ENCODE measurements at places on chromosomes 6 and 20.
A peak's percentile ranks its signal among the peaks of the same experiment; 100 is the strongest.

DNA sequence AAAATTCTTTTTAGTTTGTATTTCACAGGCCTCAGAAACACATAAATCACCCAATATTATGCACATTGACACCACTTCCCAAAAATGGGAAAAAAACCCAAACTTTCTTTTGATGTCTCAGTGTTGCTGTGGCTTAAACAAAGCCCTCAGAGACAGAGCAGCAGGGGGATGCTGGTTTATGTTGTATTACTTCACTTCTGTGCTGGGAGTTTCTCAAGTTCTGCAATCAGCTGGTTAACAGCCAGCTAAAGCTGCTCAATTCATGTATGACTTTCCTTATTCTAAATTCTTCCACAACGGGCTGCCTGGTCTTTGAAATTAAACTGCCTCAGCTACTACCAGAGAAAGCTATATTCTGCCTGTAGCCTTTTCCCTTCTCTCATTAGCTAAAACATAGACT, 5.6 kb downstream of the FILIP1 start:
- DNase-seq = no peak

DNA sequence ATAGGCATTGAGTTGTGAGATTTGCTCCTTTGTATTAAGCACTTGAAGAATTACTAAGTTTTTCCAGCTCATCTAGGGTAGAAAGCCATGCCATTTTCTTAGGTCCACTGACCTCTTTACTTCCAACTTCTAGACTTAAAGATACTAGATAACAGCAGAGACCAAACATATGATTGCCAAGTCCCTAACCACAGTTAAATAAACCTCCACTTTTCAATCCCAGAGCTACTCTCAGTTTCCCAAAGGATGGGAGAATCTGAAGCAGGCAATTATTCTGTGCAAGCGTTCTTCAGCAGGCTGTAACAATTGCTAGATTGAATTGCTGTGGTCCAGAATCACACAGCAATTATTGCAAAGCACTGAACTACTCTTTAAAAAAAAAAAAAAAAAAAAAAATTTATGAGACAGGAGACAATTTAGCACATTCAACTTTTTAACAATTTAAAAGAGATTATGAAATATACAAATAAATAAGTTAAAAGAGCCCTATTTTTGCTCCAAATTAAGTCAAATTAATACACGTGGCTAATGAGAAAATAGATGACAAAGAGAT, 104.0 kb upstream of the PRSS16 start:
- no peak for DNase-seq

- peak; percentile 16 for DNase-seq
Observed at GRCh38 chr6:43454696-43455530, 435 bp downstream of the DLK2 start.

- DNase-seq = no peak
Observed at GRCh38 chr20:36030149-36030548, 61.8 kb downstream of the CNBD2 start.

- DNase-seq = no peak
Observed at GRCh38 chr6:121984956-121985355, 414.5 kb upstream of the HSF2 start.

DNA sequence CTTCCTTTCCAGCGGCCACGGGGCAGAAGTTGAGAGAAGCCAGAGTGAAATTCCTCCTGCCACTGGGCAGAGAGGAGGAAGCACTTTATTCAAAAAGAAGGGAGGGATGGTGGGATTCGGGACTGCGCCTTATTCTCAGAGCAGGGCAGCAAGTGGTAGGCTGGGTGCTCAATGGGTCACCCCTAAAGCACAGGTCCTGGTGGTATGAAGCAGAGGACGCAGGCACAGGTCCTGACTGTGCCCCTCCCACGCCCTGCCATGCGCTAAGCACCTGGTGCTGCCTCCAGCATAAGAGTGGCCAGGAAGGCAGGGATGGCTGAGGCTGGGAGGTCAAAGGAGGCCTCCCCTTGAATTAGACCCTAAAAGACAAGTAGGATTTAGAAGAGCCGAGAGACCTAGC, 4.9 kb upstream of the GRM4 start:
- no peak for DNase-seq

DNA sequence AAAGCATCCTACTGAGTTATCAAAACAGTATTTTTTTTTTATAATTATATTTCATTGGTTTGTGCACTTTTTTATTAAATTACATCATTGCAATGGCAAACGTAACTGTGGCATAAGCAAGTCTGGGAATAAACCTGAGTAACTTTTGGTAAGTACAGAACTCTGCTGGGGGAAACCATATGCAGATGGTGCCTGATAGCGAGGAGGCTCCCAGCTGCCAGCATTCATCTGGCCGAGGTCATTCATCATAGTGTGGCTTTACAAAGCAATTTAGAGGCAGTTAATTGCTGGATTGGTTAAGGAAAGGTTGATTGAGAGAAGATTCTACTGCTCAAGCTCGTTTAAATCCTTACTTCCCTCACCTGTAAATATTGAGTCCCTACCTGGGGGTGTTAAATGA, 52.6 kb downstream of the HECA start:
- DNase-seq = no peak
